ENCODE measurements at places on chromosomes 2 and 18.

GRCh38 chr2:69196327-69197117 lies 183.5 kb downstream of the ANTXR1 start:
- DNase-seq: peak; percentile 13

GRCh38 chr18:26312199-26312598 lies 86.0 kb downstream of the TAF4B start:
- DNase-seq: no peak

- DNase-seq: no peak
Measured at GRCh38 chr2:100417711-100418124, 250 bp upstream of the CHST10 start.

DNA sequence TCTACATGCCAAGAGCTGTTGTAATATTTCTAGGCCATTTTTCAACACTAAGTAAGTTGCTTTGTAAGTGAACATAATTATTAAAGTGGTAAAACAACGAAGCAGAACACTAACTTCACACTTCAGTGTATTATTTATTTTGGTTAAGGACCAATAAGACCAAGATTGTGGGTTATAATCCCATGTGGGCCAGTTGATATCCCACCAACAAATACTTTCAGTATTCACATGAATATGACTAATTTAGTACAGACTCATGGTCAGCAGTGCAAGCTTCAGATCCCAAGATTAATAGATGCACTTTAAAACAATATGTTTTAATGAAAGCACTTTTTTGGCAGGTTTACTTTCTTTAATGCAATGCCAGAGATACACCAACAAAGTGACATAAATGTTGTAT lies 154.3 kb downstream of the LCLAT1 start:
- DNase-seq: no peak

GRCh38 chr2:84701880-84702279 lies 179.0 kb downstream of the TRABD2A start:
- DNase-seq: no peak

DNA sequence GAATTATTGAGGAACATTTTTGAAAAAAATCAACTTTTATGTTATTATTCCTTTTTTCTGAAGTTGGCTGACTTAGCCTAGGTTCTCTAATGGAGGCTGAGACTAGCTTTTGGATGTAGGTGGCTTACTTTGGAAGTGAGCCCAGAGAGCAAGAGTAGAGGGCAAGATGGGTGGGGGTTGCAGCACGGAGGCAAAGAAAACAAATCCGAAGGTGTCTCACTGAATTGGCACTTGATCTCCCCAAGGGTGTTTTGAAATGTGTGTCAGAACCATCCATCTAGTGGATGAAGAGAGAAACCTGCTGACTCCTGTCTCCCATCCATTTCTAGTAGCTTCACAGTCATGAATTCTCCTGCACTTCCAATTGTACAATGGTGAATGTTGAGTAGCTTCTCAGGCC lies 390.7 kb downstream of the TMEM182 start:
- DNase-seq: no peak

DNA sequence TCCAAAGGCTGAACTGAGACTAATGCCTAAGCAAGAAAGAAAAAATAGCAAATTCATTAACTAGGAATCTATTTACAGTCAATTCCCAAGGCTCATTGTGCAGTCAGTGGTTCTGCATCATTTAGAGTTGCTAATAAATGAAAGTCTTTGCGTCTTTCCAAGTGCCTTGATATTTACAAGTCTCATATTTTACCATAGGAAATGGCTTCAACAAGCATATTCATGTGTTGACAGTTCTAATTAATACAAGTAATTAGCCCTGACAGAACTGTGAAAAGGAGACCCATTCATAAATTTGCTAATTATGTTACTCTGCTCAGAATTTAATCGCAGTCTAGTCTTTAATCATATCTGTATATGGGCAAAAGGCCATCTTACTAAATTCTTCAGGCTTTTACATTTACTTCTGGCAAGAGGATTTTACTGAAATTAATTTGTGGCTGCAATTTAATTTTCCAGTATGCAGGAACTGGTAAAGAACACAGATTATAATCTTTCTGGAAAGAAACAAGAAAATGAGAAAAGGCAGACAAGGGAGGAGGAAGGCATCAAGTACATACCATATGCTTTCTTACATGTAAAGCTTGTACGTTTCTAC lies 126.4 kb downstream of the RHBDD1 start:
- DNase-seq: no peak

GRCh38 chr2:16716944-16717343 lies 51.3 kb upstream of the CYRIA start:
- DNase-seq: no peak

- DNase-seq: no peak
Measured at GRCh38 chr2:219851801-219852481, 224.5 kb downstream of the SLC4A3 start.

DNA sequence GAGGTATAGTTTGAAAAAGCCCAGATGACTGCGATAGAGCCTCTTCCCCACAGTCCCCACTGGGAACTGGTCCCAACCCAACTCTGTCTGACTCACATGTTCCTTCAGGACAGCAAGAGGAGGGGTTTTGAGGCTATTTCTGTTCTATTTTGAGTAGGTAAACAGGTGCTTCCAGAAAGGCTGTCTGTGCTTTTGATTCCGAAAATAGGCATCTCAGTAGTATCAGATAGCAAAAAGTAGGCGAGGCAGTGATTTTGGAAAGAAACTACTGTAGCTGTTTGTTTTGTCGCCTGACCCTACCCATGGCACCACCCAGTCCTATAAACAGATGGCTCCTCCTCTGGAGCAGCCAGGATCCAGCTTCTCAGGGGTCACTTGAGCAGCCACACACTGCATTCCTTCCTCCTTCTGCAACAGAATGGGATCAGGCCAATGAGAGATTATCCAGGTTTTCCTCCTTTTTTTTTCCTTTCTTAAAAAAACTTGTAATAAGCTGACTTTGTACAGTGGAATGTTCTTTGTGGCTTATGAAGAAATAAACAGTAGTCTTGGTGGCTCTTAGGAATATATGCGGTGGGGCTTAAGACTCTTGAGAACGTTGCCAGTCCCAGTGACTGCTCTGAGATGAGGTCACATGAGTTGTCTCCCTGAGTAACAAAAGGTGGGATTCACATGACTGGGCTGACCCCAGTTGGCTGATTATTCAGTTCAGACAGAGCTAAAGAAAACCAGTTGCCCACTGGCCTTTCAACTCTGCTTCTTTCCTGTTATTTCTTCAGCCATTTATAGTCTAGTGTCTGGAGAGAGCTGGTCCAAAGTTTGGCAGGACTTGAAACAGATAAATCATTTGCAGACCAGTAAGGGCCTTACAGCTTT lies 98.6 kb downstream of the KCNS3 start:
- no peak for DNase-seq

GRCh38 chr2:6880200-6880733 lies 2.7 kb downstream of the RSAD2 start:
- DNase-seq: no peak

DNA sequence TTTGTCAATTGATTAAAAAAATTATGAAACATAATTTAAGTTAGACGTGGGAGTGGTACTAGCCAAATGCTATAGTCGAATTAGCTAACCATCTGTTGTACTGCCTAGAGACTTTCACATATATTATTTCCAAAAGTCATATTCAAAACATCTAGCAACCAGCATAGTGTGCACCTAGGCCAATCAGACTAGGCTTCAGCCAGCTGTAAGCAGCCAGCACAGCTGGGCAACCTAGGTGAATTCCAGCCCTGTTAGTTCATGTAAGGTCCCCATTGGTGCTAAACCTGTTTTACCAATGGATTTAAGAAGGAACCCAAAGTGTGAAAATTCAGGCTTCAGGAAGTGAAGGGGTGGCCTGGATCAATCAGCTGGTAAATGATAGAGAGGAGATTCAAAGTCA lies 144.3 kb downstream of the BCL2 start:
- no peak for DNase-seq

GRCh38 chr2:55565613-55566012 lies 46.1 kb downstream of the CFAP36 start:
- DNase-seq: no peak

DNA sequence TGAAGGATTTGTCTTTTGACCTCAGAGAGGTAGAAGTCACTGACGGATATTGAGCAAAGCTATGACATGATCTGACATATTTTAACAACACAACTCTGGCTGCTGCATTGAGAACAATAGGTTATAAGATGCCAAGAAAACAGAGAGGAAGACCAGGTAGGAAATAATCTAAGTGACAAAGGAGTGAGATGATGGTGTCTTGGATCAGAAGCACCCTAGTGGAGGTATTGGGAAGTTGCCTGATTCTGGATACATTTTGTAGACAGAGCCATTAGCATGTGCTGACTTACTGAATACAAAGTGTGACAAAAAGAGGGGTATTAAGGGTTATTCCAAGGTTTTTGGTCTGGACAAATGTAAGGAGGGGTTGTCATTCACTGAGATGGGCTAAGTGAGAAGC lies 1438.1 kb downstream of the DPP10 start:
- DNase-seq: no peak

DNA sequence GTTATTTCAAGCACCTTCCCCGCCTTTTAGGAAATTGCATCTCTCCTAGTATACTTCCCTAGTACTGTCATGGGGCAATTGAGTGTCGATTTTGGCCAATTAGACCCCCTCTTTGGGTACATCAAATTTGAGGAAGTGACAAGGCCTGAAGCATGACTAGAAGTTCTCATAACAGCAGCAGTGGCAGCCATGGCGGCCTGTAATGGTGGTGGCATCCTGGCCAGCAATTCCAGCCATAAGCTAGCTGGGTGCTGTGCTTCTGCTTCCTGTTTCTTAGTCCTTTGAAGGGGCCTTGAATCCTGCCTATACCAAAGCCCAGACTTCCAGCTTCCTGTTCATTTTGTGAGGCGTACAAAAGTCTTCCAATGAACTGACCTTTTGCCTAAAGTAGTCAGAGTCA lies 523.1 kb downstream of the PLCL1 start:
- DNase-seq: no peak

- peak; percentile 48 for DNase-seq
Measured at GRCh38 chr2:55112229-55113031, 62.2 kb upstream of the RTN4 start.

- no peak for DNase-seq
Measured at GRCh38 chr2:67871686-67872412, 191.0 kb downstream of the C1D start.

DNA sequence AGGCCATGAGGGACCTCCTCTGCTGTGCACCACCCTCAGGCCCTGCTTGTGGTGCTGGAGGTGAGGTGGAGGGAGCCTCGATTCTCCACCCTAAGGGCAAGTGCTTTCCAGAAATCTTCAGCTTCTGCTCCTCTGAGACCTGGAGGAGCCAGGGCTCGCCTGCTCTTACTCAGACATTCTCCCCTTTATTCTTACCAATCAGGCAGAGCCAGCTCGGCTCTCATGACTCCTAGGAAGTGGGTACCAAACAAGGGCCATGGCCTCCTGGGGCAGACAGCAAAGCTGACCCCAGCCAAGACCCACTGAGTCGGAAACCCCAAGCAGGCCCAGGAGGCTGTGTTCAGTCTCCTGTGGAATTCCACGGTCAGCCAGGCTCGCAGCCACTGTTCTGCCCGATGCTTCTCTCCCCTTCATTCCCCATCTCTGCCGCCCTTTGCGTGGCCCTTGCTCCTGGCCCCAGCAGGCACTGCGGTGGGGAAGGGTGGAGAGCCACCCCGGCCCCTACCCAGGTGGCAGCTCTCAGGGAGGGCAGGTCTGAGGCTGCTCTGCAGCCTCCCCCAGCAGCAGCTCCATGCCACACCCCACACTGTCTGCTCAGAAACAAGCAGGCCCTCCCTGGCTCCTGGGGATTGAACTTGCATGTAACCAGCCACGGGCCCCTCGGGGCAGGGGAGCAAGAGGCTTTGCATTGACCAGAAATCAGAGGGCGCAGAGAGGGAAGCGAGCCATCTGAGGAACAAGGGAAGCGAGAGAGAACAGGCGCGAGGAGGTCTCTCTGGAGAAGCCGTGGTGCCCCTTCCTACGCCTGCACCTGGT lies 24.0 kb downstream of the HS1BP3 start:
- DNase-seq: no peak

DNA sequence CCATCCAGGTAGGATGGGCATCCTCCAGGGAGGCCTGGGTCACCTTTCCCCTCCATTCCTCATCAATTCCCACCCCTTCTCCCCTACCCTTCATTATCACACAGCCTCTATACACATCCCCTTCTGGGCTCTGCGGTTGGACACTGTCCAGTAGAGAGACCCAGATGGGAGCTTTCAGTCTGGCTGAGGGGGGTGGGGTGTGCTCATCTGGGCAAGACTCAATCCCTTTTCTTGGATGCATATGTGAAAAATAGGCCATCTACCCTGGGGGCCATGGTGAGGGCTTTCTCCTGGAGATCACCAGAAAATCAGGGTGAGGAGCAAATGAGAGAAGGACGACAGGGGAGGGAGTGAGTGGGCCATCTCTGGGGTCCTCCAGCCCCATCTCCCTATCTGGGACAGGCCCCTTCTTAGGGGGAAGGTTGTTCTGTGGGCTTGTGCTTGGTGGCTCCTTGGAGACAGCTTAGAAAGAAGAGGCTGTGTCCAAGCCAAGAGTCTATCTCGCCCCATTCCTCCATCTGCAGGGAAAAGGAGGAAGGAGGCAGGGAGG lies 160.1 kb downstream of the DYSF start:
- DNase-seq: no peak

DNA sequence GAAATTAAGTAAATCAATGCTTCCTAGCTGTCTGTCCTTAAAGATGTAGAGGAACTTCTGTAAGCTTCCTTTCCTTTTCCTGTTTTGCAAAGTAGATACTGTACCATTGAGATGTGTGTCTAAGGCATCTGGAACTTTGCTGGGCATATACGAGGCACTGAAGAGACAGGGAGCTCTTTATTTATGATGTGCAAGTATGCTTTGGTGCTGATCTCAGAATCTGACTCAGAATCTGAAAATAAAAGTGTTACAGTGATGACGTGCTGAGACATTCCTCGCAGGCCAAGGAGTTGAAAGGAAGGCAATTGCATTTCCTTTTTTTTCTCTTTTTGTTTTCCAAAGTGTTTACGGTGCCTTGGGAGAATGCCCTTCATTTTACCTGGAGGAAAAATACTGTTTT lies 230.9 kb upstream of the RGPD4 start:
- DNase-seq: no peak

DNA sequence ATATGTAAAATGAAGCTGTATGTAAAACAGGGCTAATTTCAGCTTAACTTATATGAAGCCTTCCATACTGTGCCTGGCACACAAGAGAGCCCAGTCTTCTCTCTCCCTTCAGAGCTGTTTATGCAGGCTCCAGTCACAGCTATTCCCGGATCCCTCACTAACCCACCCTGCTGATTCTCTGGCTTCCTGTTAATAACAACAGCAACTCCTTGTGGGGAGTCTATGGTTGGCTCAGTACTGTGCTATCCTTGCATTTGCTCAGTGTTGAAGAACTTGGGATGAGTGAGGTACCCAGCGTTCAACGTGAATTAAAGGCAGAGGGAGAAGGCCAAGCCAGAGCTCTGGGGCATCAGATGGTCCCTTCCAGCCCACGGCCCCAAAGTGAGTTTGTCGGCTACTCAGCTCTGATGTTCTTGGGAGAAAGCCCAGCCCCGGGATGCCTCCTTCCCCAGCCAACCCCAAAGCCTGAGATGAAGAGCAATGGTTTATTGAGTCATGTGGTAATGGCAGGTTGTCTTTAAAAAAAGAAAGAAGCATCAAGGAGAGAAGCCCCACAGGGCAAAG lies 43.2 kb downstream of the PSD4 start:
- DNase-seq: no peak

GRCh38 chr2:233331536-233331935 lies 22.8 kb upstream of the DGKD start:
- no peak for DNase-seq

- no peak for DNase-seq
Measured at GRCh38 chr2:78118037-78118436, 595.9 kb upstream of the LRRTM4 start.

GRCh38 chr2:128380961-128381938 lies 62.6 kb upstream of the HS6ST1 start:
- DNase-seq: no peak

Measured in GOT3 (cell line).